Activated T-cell treated with anti-CD3 and anti-CD28 coated beads, Interleukin-2, amount 50 U/mL, for 72 hours (primary cell): ENCODE measurements at places on chromosomes 16 and 17.

GRCh38 chr16:87836844-87837581 is 32.3 kb downstream of the SLC7A5 start:
- no peak overlapping the region for H3K27ac ChIP-seq
- no peaks in the 10 kb centered on the region for H3K27me3 ChIP-seq
- no peak overlapping the region for H3K4me3 ChIP-seq
- no peaks in the 10 kb centered on the region for H3K4me1 ChIP-seq
- peaks cover 20% of the 10 kb centered on the region for H3K36me3 ChIP-seq

- H3K4me1 ChIP-seq, result no peaks in the 10 kb centered on the region
- no peaks in the 10 kb centered on the region for H3K36me3 ChIP-seq
- H3K27me3 ChIP-seq, result no peaks in the 10 kb centered on the region
Observed at GRCh38 chr16:76194616-76195015, 82.6 kb upstream of the CNTNAP4 start.

DNA sequence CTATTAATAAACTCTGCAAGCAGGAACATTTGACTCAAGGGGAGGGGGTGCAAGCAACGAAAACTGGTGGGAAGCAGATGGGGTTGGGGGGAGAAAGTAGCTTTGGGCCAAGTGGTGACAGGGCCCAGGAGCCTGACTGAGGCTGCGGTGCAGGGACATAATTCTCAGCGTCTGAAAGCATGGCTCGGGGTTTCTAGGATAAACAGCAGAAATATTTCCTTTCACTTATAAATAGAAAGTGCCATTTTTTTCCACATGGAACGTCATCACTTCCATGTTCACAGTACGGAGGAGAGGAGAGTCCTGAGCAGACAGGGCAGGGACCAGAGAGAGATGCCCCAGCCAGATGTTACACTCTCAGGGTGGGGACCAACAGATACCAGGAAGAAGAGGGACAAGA is 197.1 kb downstream of the ZFHX3 start:
- H3K36me3 ChIP-seq, result no peaks in the 10 kb centered on the region
- H3K4me1 ChIP-seq, result peaks cover 7% of the 10 kb centered on the region
- peaks cover 9% of the 10 kb centered on the region for H3K27me3 ChIP-seq
- DNase-seq, result no peak

DNA sequence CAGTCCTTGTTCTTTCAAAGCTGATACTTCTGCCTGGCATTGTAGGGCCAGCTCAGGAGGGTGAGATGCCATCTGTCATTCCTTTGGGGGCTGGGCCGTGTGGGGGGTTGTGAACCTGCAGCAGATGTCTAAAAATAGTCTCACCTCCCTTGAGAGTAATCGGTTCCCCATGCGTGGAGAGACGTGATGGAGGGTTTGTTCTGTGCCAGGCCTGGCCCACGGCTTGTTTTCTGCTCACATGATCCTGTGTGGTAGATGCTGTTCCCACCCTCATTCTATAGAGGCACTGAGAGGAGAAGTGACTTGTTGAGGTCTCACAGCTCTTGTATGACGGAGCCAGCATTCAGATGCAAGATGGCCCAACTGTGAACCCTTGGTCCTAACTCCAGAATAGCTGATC is 4.6 kb downstream of the IRF8 start:
- H3K4me3 ChIP-seq, result peak overlapping the region; percentile 85
- H3K4me1 ChIP-seq, result peaks cover 82% of the 10 kb centered on the region
- no peak for DNase-seq
- peaks cover 41% of the 10 kb centered on the region for H3K36me3 ChIP-seq
- H3K27me3 ChIP-seq, result no peaks in the 10 kb centered on the region
- H3K27ac ChIP-seq, result peak overlapping the region; percentile 34

DNA sequence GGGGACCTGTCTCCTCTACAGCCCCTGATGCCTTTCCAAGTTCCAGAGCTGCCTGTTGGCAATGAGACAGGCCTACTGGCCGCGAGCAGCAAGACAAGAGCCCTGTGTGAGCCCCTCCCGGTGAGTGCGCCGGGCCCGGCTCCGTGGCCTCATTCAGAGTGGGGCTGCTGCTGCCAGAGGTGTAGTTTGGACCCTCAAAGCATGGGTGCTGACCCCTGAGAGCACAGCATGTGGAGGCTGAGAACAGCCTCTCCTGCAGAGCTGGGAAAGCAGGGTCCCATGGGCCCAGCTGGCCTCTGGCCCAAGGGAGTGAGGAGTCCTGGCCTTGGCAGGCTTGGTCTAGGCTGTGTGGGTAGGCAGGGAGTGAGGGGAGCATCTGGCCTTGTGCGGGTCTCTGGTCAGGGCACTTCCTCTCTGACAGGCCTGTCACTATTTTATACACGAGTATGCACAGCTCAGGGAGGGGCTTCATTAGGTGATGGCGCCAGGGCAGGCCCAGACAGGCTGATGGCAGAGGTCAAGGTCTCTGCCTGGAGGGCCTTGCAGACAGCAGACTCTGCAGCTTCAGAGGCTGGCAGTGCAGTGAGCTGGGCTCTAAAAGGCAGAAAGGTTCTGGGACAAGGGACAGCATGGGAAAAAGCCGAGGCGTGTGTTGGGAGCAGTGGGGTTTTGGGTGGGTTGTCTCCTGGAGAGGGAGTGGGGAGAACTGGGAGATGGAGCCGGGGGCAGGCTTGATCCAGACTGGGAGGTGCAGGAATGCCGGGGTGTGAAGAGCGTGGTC is 43.4 kb downstream of the ADCY7 start:
- H3K27ac ChIP-seq, result peak overlapping the region; percentile 88
- no peak overlapping the region for H3K4me3 ChIP-seq
- H3K27me3 ChIP-seq, result no peaks in the 10 kb centered on the region
- DNase-seq, result no peak
- peaks cover 8% of the 10 kb centered on the region for H3K36me3 ChIP-seq
- H3K4me1 ChIP-seq, result peaks cover 21% of the 10 kb centered on the region

DNA sequence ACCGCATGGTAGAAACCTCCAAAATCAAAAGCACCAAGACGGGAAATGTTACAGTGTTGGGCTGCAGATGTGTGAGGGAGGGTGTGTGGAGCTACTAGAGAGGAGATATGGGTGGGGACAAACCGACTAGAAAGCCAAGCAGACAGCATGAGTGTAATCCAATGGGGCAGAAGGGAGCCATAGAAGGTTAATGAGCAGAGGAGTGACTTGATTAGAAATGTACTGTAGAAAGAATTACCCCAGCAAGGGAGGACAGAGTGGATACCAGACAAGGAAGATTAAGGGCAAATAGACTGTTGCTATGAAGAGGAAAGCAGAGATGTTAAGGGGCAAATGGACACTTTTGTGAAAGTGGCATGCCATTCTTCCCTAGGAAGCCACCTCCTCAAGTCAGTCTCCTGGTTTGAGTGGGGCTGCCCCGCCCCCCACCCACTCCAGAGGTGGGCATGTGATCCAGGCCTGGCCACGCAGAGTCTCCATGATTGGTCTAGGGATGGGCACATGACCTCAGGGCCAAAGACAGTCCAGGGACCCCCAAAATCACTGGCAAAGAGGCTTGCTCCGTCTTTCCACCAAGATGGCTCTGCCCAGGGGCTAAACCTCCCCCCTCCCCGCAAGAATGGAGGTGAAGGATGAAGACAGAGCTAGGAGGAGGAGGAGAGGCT is 4.3 kb downstream of the COTL1 start:
- no peaks in the 10 kb centered on the region for H3K27me3 ChIP-seq
- peaks cover 76% of the 10 kb centered on the region for H3K4me1 ChIP-seq
- DNase-seq, result no peak
- H3K27ac ChIP-seq, result peak overlapping the region; percentile 11
- peak overlapping the region; percentile 96 for H3K4me3 ChIP-seq

DNA sequence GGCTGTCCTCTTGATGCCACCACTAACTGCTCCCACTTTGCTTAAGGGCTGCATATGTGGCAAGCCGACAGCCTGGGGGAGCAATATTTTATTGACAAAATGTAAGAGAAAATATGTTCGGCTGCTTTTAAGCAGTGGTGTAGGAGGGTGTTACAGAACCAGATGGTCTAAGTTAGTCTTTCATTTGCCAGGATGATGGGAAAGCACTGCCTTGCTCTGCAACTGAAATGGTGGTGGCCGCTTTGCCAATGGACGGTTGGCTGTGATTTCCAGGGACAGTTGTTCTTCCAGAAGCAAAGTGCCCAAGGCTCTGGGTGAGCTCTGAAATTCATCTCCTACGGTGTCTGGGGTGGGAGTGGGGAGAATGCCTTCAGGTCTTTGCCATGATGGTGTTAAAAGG is 469.3 kb downstream of the TOX3 start:
- no peak overlapping the region for H3K27ac ChIP-seq
- H3K27me3 ChIP-seq, result no peaks in the 10 kb centered on the region
- H3K4me3 ChIP-seq, result no peak overlapping the region
- no peaks in the 10 kb centered on the region for H3K4me1 ChIP-seq
- no peaks in the 10 kb centered on the region for H3K36me3 ChIP-seq

DNA sequence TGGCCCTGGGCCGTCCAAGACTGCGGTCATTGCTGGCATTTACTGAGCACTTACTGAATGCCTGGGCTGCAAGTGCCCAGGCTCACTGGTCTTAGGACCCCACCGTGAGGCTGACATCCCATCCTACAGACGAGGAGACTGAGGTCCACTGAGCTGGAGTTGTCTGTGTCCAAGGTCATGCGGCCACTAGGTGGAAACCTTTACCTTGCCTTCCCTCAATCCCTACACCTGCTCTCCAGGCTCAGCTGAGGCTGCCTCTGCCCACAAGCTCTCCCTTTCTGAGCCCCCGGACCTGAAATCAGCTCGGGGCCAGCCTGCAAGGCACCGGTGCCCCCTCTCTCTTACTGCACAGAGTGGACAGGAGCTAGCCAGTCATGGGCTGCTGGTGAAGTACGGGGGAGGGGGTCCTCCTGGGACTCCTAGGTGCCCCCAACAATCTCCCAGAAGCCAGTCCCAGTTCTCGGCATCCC is 1.5 kb downstream of the CASKIN1 start:
- peaks cover 6% of the 10 kb centered on the region for H3K4me1 ChIP-seq
- no peaks in the 10 kb centered on the region for H3K36me3 ChIP-seq
- peak overlapping the region; percentile 69 for H3K4me3 ChIP-seq
- DNase-seq, result peak; percentile 56

DNA sequence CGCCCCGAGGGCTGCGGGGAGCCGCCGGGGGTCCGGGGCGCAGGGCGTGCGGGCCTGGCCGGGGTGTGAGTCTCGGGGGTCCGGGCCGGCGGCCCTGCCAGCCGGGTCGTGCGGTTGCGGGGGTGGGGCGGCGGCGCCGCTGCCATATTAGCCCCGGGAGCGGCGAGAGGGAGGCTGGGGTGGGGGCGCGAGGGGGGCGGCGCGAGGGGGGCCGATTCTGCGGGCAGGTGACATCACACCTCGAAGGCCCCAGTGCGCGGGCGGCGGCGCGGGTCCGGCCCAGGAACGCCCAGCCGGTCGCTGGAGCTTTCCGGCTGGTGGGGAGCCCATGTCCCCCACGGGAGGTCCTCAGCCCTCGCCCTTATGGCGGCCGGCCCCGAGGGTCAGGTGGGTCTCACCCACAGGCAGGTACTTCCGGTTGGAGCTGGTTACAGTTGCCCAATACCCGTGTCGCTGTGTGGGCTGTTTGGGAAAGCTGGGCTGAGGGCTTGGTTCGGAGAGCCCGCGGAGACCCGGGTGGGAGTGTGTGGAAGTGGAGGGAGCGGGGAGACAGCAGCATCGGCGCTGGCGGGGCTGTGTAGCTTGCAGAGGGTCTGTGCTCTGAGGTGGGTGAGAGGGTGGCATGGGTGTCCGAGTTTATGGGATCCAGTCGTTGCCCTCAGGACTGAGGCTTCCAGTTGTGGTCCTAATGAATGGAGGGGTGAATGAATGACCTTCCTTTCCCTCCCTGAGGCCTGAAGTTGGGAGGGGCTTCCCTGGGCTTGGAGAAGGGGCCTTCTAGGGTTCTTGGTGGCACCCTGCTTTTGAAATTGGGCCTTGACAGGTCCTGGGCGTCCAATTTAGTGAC is 804 bp downstream of the ATP6V0C start:
- H3K36me3 ChIP-seq, result peaks cover 5% of the 10 kb centered on the region
- H3K27me3 ChIP-seq, result no peaks in the 10 kb centered on the region
- DNase-seq, result peak; percentile 52
- peak overlapping the region; percentile 35 for H3K27ac ChIP-seq
- H3K4me3 ChIP-seq, result peak overlapping the region; percentile 88
- H3K4me1 ChIP-seq, result peaks cover 71% of the 10 kb centered on the region

DNA sequence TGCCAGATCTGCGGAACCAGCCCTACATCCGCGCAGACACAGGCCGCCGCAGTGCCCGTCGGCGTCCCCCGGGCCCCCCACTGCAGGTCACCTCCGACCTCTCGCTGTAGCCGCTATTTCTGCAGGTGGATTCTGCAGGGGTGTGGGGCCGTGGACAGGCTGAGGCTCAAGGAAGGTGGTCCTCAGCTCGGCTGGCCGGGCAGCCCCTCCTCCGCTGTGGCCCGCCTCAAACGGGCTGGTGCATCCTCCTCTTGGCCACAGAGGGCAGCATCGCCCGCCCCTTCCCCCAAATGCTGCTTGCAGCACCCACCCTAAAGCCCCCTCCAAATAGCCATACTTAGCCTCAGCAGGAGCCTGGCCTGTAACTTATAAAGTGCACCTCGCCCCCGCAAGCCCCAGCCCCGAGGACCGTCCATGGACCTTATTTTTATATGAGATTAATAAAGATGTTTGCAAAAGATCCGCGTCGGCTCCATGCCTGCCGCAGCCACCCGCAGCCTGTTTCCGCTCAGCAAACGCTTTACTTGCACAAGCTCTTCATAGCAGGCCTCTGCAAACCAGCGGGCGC is 14.9 kb downstream of the SPATA32 start:
- H3K36me3 ChIP-seq, result peaks cover 2% of the 10 kb centered on the region
- H3K27me3 ChIP-seq, result no peaks in the 10 kb centered on the region
- peak overlapping the region; percentile 83 for H3K27ac ChIP-seq

DNA sequence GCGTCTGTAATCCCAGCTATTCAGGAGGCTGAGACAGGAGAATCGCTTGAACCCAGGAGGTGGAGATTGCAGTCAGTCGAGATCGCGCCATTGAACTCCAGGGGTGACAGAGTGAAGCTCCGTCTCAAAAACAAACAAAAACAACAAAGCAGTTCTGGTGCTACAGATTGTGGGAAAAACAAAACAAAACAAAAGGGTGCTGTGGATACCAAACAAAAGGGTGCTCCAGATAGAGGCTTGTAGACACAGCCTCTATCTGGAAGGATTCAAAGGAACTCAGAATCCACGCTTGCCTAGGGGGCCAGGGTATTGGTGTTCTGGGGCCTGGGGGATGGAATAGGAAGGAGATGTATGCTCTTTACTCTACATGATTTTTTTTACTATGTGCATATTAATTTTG is 2.5 kb downstream of the MYLK3 start:
- H3K36me3 ChIP-seq, result no peaks in the 10 kb centered on the region
- H3K4me3 ChIP-seq, result no peak overlapping the region
- no peak for DNase-seq
- H3K27ac ChIP-seq, result no peak overlapping the region
- H3K4me1 ChIP-seq, result peaks cover 6% of the 10 kb centered on the region

GRCh38 chr17:43673516-43674323 is 12.0 kb upstream of the MEOX1 start:
- peaks cover 17% of the 10 kb centered on the region for H3K4me1 ChIP-seq
- H3K4me3 ChIP-seq, result no peak overlapping the region
- no peaks in the 10 kb centered on the region for H3K36me3 ChIP-seq
- no peaks in the 10 kb centered on the region for H3K27me3 ChIP-seq

GRCh38 chr16:4087990-4088577 is 28.2 kb downstream of the ADCY9 start:
- peaks cover 2% of the 10 kb centered on the region for H3K4me1 ChIP-seq
- H3K27me3 ChIP-seq, result no peaks in the 10 kb centered on the region
- no peak overlapping the region for H3K4me3 ChIP-seq
- H3K27ac ChIP-seq, result peak overlapping the region; percentile 17
